ENCODE measurements at places on chromosomes 16 and 17. TPM values are rescaled to one million over a fixed set of nuclear protein-coding genes. Genes with fewer than 3 reads are reported as not detected.

DNA sequence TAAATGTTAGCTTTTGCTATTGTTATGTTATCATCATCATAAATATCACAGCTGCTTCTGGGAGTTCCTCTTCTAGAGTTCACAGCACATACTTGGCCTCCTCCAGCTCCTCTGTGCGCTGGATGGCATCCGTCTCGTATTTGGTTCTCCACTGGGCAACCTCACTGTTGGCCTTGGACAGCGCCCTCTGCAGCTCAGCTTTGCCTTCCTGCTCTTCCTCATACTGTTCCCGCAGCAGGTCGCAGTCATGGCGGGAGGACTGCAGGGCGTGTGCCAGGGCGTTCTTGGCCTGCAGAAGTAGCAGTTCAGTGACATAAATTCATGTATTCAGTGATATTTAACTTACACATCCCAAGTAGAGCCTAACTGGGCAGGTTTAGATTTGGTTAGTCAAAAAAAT is 23.4 kb downstream of the MYH8 start:
- DNase-seq, result no peak

DNA sequence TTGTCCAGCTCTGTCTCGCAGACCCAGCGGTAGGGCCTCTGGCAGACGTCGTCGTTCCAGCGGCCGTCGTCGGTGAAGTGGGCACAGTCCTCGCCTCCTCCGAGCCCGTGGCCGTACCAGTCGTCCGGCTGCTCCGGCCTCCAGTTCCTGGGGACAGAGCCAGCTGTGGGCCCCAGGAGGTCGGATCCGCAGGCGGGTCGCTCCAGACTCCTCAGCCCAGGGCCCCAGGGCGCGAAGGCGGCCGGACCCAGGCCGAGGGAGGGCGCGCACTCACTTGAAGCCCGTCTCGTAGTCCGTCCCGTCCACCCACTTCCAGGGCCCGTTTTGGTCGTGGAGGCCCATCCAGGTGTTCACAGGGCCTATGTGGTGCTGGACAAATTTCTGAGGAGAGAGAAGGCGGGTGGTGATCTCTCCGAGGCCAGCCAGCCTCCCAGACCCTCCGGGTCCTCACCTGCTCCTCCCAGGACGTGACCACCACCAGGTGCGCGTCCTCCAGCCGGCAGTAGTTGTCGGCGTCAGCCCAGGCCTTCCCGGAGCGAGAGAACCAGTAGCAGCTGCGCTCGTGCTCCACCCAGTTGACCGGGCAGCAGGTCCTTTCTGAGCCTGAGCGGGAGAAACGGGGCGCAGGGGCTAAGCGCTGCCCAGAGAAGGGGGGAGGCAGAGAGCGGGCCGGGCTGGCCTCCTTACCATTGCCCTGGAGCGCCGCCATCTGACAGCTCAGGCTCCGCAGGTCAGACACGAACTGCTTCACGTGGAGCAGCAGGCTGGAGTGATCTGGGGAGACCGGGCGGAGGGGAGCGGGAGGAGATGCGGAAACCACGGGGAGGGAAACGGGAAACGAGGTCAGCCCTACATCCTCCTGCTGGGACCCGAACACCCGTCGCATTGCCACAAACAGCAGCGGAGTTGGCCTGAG is 5.2 kb downstream of the ASGR1 start:
- DNase-seq, result peak; percentile 28

DNA sequence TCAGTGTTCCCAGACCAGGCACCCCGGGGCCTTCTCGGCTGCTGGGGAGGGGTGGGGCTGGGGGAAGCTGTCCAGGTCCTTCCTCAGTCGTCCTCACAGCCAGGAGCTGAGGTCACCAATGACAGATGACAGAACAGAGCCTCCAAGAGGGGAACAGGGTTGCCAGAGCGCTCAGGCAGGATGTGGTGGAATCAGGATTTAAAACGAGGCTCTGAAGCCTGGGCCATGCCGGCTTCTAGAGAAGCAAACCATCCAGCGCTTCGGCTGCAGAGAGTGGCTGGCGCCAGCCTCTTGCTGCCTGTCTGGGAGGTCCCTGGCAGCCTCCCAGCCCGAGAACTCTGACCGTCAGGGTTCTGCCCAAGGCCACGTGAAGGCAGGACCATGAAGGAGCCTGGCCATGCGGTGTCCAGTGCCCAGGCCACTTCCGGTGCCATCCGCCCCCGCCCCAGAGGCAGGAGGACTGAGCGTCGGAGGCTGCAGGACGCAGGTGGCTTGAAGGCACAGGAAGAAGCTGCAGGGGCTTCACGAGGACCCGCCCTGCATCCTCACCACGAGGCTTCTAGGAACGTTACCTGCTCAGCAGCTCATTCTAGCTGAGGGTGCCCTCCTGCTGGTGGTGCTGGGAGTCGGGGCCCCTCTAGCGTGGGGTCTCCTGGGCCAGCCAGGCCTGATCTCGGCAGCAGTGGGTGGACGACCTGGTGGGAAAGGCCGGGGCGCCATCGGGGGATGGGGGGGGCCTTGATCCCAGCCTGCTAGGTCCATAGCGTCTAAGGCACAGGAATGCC is 78.5 kb downstream of the KLHDC4 start:
- no peak for DNase-seq

DNA sequence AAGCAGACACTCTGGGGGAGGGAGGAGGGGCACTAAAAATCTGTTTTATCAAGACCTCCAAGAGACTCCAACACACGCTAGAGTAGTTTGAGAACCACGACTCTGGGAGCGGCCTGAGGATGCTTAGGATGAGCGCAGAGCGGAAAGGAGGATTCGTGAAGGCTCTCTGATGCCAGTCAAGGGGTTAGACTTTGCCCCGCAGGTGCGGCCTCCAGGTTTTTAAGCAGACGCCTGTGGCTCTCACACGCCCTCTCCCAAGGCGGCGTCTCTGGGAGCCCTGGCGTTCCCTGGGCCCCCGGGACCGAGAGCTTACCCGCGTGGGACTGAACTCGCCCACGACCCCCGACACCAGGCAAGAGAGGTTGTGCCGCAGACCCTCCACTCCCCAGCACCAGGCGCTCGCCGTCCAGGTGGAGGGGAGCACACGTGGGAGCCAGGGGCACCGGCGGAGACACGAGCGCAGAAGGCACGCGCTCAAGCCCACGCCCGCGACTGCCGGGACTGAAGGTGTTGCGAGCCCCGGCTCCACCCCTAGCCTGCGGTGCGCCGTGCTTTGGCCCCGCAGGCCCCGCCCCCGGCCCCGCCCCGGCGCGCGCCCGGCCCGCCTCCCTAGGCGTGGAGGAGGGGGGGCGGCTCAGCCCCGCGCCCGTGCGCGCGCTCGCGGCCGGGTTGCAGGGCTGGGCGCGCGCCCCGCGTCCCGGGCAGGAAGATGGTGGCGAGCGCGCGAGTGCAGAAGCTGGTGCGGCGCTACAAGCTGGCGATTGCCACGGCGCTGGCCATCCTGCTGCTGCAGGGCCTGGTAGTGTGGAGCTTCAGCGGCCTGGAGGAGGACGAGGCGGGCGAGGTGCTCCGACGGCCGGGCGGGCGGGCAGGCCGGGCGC is at the start of gene XYLT2:
TSS of gene XYLT2 (plus strand) at position 695 of the 881 bp plus-strand sequence. CDS start at position 710, 15 bp downstream.
- DNase-seq, result peak; percentile 81

GRCh38 chr16:58828901-58829545 is 94.9 kb upstream of the GOT2 start:
- no peak for DNase-seq

LIMD2 gene
- polyA plus RNA-seq, result 24.7 TPM

- no peak for DNase-seq
Observed at GRCh38 chr16:69393898-69394849, 8.4 kb upstream of the TERF2 start.

DNA sequence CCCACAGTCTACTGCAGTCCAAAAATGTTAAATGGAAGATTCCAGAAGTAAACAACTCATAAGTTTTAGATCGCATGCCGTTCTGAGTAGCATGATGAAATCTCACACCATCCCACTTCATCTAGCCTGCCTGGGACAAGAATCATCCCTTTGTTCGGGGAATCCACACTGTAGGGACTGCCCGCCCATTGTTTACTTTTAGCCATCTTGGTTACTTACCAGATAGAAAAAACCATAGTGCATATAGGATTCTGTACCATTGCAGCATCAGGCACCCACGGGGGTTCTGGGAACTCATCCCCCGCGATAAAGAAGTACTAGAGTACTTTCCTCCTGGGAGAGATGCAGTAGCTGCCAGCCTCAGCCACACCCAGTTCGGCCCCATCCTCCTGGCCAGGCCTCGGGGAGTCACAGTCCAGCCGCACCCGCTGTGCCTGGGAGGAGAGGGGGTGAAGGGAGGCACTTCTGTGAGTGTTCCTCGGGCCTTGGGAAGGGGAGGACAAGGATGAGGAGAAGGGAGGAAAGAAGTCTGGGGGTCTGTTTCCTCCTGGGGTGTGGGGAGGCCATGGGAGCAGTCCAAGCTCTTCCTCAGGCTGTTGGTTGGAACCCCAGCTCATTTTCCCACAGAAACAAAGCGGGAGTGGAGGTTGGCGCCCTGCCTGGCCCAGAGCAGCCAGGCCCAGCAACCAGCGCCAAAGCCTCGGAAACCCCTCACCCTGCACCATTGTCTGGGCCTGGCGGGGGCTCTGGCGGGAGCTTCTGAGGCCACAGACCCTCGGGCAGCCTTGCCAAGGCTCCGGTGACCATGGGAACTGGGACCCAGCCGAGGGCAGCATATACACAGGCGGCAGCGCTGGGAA is 8.9 kb downstream of the TRIM47 start:
- DNase-seq, result no peak

- no peak for DNase-seq
Observed at GRCh38 chr16:22239131-22239805, 33.2 kb downstream of the EEF2K start.

RNF167 gene
- polyA plus RNA-seq, result 141 TPM

DNA sequence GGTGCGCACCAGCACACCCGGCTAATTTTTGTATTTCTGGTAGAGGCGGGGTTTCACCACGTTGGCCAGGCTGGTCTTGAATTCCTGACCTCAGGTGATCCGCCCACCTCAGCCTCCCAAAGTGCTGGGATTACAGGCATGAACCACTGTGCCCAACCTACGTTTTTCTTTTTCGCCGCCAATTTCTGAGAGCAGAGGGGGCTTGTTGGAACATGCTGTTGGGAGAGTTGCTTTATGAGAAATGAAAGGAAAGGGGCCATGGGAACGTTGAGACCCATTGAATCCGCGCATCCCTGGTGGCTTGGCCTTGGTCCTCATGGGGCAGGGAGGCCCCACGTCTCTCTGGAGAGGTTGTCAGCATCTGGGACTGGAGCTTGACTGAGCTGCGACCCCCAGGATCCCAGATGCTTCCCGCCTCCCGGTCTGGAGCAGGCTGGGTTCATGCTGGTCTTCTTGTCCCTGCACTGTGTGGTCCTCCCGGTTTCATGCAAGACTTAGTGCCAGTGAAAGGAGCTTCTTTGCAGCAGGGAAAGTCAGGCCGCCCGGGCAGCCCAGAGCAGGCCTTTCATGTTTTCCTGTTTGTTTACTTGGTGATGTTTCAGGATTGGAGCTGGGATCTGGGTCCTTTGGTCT is 22.8 kb downstream of the CRISPLD2 start:
- DNase-seq, result no peak

C17orf78 gene
- 0.06 TPM for polyA plus RNA-seq

USP43 gene
- 7.1 TPM for polyA plus RNA-seq

RNF112 gene
- 0.88 TPM for polyA plus RNA-seq

DNA sequence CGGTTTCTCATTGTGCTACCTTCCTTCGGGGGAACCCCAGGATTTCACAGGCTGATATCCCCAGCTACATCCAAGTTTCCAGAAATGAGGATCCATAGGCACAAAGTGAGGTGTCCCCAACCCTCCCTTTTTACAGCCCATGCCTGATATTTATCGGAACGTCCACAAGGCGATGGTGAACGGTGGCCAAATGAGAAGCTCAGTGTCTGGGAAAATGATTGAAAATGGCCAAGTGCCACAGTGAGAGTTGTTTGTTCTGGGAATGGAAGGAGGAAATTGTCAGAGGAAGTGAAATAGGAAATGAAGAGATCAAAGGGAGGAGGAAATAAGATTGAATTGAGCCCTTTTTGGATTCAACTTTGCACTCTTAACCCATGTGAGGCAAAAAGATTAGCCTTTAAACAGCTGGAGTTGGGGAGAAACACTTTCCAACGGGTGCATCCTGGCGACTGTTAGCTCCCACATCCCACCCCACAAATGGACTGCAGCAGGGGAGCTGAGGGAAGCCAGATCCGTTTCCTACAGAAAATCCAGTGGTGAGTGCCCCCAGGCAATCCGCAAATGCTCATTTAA is 294.4 kb upstream of the IRX5 start:
- DNase-seq, result no peak

DNA sequence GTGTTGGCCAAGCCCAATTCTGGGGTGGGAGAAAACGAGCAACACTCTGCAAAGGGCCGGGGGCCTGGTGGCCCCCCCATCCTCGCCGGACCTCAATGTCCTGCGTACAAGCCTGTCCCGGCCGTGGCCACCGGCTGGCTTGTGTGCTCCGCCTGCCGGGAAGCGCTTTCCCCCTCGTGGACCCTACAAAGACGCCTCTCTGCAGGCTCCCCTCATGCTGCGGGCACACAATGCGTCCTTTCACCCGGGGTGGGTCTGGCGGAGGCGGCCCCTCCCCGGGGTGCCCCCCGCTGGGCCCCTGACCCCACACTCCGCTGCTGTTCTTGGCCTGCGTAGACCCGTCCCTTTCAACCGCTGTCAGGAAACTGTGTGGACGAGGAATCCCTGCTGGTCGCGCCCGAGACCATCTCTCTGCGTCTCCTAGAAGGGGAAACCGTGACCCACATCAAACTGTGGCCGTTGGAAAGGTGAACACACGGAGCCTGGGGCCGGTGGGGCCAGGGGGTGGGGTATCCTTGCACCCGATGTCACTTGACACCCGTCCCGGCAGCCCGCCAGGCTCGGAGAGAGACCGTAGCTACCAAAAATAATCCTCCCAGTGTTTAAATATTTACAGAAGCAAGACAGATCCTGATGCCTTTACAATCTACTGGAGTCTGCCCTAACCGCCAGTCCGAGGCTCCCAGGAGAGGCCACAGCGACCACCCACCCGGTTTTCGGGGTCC is 43.6 kb downstream of the TBC1D16 start:
- no peak for DNase-seq

- DNase-seq, result no peak
Observed at GRCh38 chr16:57245472-57246113, 534 bp downstream of the ARL2BP start.

CCL17 gene
- not detected for polyA plus RNA-seq

DNA sequence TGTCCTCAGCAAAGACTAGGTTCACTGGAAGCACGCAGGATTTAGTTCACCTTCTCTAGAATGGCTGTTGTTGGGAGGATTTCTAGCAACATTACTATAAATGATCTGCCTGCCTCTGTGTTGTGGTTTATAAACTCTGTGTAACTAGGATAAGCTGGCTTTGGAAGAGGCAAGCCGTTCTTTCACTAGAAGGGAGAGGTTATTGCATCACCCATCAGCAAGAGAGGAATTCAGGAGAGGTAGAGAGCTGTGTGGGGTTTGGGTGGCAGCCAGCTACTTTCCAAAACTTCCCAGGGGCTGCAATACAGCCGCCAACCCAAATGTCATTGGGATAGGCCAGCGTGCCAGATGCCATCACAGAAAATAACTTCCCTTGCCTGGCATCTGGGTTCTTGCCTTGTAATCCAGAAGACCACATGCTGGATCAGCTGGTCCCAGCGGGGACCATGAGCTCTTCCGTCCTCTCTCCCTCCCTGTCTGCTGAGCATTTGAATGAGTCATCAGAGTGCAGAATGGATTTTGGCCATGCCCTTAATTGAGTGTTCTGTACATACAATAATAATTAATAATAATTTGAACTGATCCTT is 95.7 kb upstream of the RBFOX1 start:
- no peak for DNase-seq

Measured in right renal pelvis (tissue), 4 donors.